ENCODE measurements at places on chromosomes 11 and 22.

GRCh38 chr11:57392066-57392762, 1.8 kb upstream of the PRG2 start:
- no peak for DNase-seq

DNA sequence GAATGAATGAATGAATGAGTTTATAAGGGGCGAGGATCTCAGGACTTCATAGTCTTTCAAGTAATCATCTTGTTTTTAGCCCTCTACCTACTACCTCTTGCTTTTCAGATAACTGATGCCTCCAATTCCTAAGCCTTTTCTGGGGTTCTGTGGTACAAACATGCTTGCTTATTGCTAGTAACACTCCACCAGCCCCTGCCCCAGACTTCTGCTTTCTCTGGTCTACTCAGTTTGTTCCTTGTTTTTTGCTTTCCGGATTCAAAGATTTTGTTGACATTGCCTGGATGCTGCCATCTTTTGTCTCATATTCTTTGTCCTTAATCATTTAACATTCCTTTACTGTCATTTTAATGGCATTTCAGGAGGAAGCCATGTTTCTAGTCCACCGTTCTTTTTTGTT, 8.9 kb upstream of the TMEM9B start:
- no peak for DNase-seq

DNA sequence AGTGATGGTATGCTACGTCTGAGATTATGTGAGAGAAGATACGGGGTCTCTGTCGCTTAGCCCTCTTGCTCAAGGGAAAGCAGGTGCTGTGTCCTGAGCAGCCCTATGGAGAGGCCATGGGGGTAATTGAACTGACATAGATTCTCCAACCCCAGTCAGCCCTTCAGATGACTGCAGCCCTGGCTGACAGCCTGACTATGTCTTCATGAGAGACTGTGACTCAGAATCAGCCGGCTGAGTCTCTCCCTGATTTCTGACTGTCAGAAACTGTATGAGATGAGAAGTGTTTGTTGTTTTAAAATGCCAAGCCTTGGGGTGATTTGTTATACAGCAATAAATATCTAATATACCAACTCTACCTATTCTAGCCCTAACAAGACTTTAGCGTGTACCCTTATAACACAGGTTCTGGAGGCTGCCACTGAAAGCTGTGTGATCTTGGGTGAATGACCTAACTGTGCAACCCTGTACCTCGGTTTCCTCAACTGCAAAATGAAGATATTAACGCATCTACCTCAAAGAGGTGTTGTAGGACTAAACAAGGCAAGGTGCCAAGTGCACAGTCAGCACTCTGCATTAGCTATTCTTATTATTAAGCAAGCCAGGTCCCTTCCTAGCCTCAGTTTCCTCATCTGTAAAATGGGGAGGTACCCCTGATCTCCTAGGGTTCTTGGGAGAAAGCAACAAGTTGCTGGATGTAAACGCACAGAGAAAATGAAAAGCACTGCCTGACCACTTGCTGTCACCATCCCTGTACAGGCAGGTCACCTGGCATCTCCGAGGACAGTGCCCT, 24.9 kb downstream of the SLC43A1 start:
- peak; percentile 43 for DNase-seq

- no peak for DNase-seq
Measured at GRCh38 chr11:100851584-100852152, 164.6 kb downstream of the ARHGAP42 start.

GRCh38 chr11:41459465-41460401, at the start of gene LRRC4C:
TSS of gene LRRC4C (minus strand) at chr11:41459652.
- DNase-seq: no peak

DNA sequence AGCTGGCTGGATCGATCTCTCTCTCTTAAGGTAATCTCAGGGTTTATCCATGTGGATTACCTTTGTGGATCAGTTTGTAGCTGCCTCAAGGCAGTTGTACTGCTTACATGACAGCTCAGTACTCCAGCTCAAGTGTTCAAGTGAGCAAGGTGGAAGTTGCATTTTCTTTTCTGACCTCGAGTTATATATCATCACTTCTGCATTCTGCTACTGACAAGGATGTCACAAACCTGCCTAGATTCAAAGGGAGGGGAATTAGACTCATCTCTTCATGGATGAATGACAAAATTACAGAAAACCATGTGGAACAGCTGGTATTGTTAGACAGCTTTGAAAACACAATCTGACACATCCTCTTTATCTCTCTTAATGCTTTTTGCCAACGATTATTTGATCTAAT, 6.1 kb upstream of the TCN2 start:
- no peak for DNase-seq

GRCh38 chr11:47317064-47317828, 35.3 kb downstream of the MYBPC3 start:
- DNase-seq: no peak

DNA sequence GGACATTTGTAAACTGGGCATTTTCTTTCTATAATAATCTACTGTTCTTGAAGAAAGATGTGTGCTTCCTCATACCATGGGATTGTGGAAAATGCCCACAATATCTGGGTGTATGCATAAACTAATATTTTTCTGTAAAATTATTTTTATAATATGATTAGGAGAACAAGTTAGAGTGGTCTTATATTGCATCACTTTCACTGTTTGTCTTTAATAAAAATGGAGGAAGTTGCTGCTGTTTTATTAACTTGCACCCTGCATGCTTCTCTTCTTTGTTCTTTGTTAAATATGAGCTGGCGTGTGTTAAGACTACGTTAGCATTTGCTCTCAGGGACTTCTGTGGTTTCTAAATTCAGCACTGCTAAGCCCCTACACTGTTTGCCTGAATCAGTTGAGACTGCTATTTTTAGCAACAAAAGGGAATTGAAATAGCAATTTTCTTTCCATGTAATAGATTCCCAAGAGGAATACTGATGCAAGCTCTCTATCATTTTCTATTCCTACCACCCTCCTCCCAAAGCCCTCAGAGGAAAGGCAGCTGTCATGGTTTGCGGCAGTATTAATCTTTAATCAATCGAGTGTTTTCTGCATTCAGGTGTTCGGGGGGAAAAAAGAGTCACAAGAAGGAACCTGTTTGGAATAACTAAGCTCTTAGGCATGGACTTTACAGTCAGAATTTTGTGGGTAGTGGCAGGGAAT, 56.1 kb downstream of the HSD17B12 start:
- DNase-seq: peak; percentile 27

GRCh38 chr11:43987384-43988039, 45.1 kb downstream of the C11orf96 start:
- DNase-seq: peak; percentile 80

GRCh38 chr22:37485395-37486223, 575 bp downstream of the MFNG start:
- no peak for DNase-seq

GRCh38 chr22:49216579-49216978, 611.1 kb downstream of the BRD1 start:
- DNase-seq: no peak

- no peak for DNase-seq
Measured at GRCh38 chr11:7079545-7080135, 9.2 kb upstream of the RBMXL2 start.

- DNase-seq: no peak
Measured at GRCh38 chr11:6418557-6419008, 311 bp downstream of the APBB1 start.

GRCh38 chr11:27013781-27014361, 20.0 kb downstream of the FIBIN start:
- no peak for DNase-seq

GRCh38 chr11:85301895-85302678, 325.1 kb downstream of the DLG2 start:
- no peak for DNase-seq

- no peak for DNase-seq
Measured at GRCh38 chr22:48185071-48186055, 1422.9 kb downstream of the TBC1D22A start.

DNA sequence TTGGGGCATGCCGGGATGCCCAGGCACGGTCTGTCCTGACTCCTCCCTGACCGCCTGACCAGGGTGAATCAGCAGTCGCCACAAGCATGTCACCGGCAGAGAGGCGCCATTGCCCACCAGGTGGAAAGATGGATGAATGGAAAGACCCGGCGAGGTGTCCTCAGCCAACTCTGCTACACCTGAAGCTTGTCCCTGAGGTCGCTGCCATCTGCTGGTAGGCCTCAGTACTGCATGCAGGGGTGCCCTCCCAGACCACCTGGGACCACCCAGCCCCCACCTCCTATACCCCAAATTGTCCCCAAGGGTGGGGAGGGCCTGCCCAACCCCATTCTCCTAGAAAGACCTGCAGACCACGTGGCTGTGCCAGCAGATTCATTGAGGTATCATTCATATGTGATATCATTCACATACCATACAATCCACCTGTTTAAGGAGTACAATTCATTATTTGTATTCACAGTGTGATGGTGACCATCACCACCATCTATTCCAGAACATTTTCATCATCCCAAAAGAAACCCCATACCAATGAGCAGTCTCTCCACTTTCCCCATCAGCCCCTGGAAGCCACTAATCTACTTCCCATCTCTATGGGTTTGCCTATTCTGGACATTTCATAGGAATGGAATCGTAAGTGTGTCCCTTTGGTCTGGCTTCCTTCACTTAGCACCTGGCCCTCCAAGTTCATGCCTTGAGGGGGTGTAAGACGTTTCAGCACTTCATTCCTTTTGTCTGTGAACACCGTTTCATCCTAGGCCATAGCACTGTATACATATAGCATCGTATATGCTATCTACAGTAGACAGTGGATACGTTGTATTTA, 17.5 kb downstream of the FGF3 start:
- no peak for DNase-seq

GRCh38 chr22:38079804-38080203, 4.2 kb downstream of the SLC16A8 start:
- no peak for DNase-seq

DNA sequence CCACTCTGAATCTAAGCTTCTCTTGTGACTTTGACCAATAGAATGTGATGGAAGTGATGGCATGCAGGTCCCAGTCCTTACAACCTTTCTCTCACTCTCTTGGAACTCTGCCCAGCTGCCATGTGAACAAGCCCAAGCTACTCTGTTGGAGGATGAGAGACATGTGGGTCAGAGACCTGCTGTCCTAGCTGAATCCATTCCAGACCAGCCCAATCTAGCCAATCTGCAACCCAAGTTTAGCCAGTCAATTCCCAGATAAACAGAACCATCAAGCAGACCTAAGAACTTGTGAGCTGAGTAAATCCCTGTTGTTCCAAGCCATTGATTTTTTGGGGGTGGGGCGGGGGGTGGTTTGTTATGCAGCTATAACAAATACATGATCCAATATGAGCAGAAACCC, 69.2 kb upstream of the GRK3 start:
- peak; percentile 18 for DNase-seq

- no peak for DNase-seq
Measured at GRCh38 chr11:122714004-122714403, 58.5 kb downstream of the UBASH3B start.

DNA sequence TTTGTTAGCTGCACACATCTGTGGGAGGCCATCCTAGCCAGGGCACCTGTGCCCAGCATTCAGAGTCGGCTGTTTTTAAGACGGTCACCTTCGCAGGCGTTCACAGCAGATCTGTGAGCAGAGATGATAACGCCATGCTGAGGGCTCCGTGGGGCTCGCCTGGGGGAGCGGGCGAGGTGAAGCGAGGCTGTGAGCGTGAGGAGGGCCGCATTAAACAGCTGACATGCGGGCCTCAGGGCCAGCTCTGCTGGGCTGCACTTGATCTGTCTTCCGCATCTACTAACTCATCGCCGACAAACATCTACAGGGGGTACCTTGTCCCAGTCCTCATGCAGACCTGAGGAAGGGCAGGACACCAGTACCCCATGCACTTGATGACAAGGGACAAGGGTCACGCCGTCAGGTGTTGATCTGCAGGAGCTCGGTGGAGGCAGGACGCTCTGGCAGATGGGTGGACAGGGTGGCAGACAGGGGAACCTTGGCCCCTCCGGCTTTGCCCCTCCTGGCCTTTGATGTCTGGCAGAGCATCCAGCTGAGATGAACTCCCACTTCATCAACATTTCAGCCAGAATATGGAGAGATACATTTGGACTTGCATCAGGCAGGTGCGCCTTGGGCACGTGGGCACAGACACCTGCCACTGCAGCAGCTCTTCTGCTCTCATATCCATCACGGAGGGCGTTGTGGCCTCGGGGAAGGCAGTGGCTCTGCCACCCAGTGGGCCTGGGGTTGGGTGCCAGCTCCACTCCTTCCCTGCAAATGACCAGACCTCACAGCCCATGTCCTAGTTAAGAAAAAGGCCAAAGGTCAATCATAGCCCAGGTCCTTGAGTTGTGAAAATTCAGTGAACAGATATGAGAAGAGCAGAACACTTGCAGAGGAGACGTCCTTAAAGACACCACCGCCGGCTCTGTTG, 822.9 kb downstream of the BRD1 start:
- no peak for DNase-seq

GRCh38 chr11:133833898-133834681, 11.2 kb downstream of the SPATA19 start:
- no peak for DNase-seq

DNA sequence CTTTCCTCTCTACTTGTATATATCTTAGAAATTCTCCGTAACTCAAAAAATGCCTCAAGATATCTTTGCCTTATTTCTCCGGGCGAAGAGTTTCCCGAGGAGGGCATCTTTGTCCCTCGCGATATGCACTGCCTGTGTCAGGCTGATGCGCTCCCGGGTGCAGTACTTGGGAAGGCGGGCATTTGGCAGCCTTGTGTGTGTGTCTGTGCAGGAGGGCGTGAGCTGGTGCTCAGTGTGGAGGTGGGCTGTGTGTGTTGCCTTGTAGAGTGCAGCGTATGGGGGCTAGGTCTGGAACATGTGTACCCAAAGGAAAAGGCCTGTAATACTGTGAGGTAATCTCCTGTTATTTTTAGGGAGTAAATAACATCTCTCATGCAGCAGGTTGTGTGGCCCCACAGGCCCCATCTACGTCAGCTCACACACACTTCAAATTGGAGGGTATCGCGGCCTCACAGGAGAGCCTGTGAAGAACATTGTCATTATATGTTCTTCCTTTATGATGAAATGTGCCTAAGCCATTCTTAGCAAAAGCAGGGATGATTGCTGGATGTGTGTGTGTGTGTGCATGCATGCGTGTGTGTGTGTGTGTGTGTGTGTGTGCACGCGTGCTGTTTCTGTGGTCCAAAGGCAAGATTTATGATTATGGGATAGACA, 77.5 kb downstream of the KCNJ1 start:
- DNase-seq: no peak
